ENCODE measurements at places on chromosomes 12 and 14. TPM values are rescaled to one million over a fixed set of nuclear protein-coding genes. Genes with fewer than 3 reads are reported as not detected.
A peak's percentile ranks its signal among the peaks of the same experiment; 100 is the strongest.

The NUAK1 gene
- 9.6 TPM for total RNA-seq

The TAS2R8 gene
- total RNA-seq = not detected

The ERP27 gene
- 2.3 TPM for total RNA-seq

The SMCO2 gene
- total RNA-seq = 0.41 TPM

The CCNB1IP1 gene
- total RNA-seq = 47.8 TPM

The ESR2 gene
- 0.68 TPM for total RNA-seq

The WDHD1 gene
- total RNA-seq = 3.0 TPM

The EPYC gene
- not detected for total RNA-seq

The NYNRIN gene
- 10.5 TPM for total RNA-seq

The TRHDE gene
- total RNA-seq = 3.1 TPM

The RHEBL1 gene
- total RNA-seq = 1.1 TPM

DNA sequence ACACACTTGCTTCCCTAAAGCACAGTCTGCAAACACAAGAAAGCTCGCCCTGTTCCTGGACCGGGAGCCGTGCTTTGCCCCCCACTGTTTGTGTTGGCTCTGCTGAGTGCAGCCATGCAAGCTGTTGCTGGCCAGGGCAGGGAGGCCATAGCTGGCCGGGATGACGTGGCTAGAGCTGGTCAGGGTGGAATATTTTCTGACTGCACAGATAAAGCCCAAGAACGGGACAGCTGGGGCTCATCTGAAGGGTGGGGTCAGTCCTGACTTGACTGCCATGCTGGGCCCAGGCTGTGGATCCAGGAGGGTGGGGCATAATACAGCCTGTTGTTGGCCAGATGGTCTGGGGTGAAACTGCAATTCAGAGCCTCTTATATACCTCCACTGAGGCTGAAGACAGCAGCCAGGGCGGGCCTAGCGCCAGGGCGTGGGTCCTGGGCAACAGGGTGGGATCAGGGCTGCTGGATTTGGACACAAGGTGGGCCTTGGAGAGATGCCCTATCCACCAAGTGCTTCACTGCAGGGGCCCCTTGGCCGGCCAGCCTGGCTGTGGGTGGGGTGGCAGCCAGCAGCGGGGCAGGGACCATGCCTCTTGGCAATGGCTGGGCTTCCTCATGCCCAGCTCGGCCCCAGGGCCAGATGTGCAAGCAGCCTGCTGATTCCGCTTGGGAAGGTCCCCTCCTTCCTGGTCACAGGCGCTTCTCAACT, 14.8 kb downstream of the KMT5A start:
- peak; percentile 76 for DNase-seq
- peaks cover 13% of the 10 kb centered on the region for H3K4me1 ChIP-seq
- H3K27me3 ChIP-seq = no peaks in the 10 kb centered on the region

DNA sequence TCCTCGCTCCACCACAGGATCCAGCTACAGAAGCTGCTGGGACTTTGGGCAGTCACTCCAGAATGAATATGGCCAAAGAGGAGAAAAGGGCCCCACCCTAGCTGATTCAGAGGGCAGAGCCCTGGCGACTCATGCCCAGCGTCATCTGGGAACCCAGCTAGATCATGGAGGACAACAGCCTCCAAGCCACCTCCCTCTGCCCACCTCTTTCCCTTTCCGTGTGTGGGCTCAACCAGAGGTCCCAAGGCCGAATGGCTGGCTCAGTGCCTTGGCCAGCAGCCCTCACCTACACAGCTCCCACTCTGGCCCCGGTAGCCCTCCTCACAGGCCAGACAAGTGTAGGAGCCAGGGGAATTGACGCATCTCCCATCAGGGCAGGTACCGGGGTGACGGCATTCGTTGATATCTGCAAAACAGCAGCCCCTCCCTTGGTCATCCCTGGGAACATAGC, 17.4 kb downstream of the ISCA2 start:
- no peaks in the 10 kb centered on the region for H3K36me3 ChIP-seq
- H3K27ac ChIP-seq = no peak overlapping the region
- H3K4me1 ChIP-seq = no peaks in the 10 kb centered on the region
- H3K4me3 ChIP-seq = no peak overlapping the region

DNA sequence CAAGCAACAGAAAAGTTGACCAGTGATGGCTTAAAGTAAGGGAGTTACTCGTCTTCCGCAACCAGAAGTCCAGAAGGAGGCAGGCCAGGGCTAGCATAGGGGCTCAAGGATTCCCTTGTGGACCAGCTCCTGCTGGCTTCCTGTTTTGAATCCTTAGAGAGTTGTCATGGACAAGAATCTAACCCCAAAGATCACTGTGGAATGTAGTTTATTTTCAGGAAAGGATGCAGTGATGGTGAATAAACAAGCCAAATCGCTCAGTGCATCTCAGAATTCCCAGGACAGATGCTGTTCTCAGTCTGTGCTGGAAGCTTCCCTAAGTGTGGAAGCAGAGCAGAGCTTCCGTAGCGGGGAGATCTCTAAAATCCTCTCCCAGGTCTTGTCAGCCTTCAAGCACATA, 311.3 kb downstream of the C12orf75 start:
- no peak overlapping the region for H3K4me3 ChIP-seq
- no peak overlapping the region for H3K27ac ChIP-seq
- H3K27me3 ChIP-seq = no peaks in the 10 kb centered on the region
- no peak for DNase-seq

- no peaks in the 10 kb centered on the region for H3K4me1 ChIP-seq
- no peak overlapping the region for H3K27ac ChIP-seq
- H3K36me3 ChIP-seq = no peaks in the 10 kb centered on the region
- H3K27me3 ChIP-seq = no peaks in the 10 kb centered on the region
- DNase-seq = no peak
These were observed 195.1 kb downstream of the CHST11 start for GRCh38 chr12:104651811-104652210.

DNA sequence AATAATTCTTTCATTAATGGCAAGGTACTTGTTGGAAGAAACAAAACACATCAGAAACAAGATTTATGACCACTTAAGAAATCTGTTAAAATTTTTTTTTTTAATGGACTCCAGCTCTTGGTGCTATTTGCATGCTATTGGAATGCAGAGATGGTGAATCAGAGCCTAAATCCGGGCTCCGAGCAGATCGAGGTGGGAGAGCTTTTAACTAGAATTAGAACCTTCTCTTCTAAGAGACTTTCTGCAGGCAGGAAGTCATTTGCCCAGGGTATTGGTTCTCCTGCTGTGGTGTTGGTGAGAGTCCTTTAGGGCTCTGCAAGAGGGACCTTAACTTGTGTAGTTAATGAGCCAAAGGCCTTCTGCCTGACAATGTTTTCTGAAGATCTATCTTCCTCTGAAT, 419.4 kb downstream of the SNAPC1 start:
- no peaks in the 10 kb centered on the region for H3K27me3 ChIP-seq
- H3K27ac ChIP-seq = no peak overlapping the region
- H3K36me3 ChIP-seq = no peaks in the 10 kb centered on the region
- H3K4me3 ChIP-seq = no peak overlapping the region
- H3K4me1 ChIP-seq = no peaks in the 10 kb centered on the region

GRCh38 chr14:57835766-57836165, 30.1 kb downstream of the SLC35F4 start:
- H3K27ac ChIP-seq = no peak overlapping the region
- no peaks in the 10 kb centered on the region for H3K27me3 ChIP-seq
- no peaks in the 10 kb centered on the region for H3K4me1 ChIP-seq
- no peak overlapping the region for H3K4me3 ChIP-seq

- no peaks in the 10 kb centered on the region for H3K4me1 ChIP-seq
- no peaks in the 10 kb centered on the region for H3K36me3 ChIP-seq
- no peak overlapping the region for H3K4me3 ChIP-seq
- no peak for DNase-seq
- H3K27ac ChIP-seq = no peak overlapping the region
These were observed 11.2 kb upstream of the PLD4 start for GRCh38 chr14:104913435-104913834.

DNA sequence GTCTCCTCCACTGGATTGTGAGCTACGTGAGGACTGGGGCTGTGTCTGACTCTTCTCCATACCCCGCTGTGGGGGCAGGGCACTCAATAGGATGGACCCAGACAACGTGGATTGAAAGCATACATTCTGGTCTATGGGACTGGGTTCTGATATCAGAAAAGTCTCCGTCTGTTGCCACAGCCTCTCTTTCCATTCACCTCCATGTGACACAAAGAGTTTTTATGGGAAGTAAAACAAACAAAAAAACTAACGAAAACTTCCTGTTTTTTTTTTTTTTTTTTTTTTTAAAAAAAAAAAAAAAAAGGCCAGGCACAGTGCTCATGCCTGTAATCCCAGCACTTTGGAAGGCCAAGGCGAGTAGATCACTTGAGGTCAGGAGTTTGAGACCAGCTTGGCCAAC, 44.7 kb downstream of the SLC8A3 start:
- no peak overlapping the region for H3K27ac ChIP-seq
- no peaks in the 10 kb centered on the region for H3K27me3 ChIP-seq
- no peak overlapping the region for H3K4me3 ChIP-seq
- DNase-seq = no peak
- H3K4me1 ChIP-seq = no peaks in the 10 kb centered on the region

DNA sequence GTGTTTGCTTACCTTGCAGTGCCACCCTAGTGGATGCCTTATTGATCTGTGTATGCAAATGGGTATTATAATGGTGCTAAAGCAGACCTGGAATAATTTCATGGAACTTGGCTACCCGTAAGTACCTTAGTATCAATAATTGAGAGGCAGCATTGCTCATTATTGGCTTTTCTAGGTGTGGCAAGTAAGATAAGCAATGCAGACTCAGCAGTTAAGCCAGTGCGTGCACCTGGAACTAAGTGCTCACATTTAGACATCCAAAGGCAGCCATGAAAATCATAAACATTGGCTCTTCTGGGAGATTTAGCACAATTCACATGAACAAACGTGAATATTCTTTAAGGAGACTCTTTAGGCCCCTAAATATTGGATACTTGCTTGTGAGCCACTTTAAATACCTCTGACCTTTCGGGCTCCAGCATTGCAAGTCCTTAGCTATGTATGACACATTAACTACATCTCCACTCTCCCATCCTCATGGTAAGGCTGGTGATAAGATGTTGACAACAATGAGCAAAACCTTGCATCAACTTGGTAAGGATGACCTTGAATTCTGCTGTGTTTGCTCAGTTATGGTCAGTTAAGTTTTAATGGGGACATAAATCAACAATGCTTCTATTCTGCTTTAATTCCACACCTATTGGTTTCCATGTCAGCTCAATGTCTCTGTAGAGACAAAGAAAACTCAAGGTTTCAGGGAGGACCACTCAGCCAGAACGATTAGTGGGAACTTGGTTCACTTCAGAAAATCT, 112.0 kb downstream of the SLC5A8 start:
- H3K4me1 ChIP-seq = peaks cover 3% of the 10 kb centered on the region
- no peak for DNase-seq
- no peaks in the 10 kb centered on the region for H3K36me3 ChIP-seq
- no peak overlapping the region for H3K27ac ChIP-seq

- H3K27ac ChIP-seq = no peak overlapping the region
- no peak overlapping the region for H3K4me3 ChIP-seq
These were observed 113.7 kb downstream of the DUSP6 start for GRCh38 chr12:89238593-89238992.

GRCh38 chr14:51726166-51726899, 74.6 kb downstream of the FRMD6 start:
- H3K27ac ChIP-seq = no peak overlapping the region
- H3K27me3 ChIP-seq = no peaks in the 10 kb centered on the region
- no peak for DNase-seq
- no peak overlapping the region for H3K4me3 ChIP-seq

GRCh38 chr14:69704319-69704718, 62.6 kb upstream of the SRSF5 start:
- no peaks in the 10 kb centered on the region for H3K36me3 ChIP-seq
- H3K4me3 ChIP-seq = no peak overlapping the region
- no peaks in the 10 kb centered on the region for H3K4me1 ChIP-seq
- no peaks in the 10 kb centered on the region for H3K27me3 ChIP-seq
- no peak for DNase-seq

- H3K4me3 ChIP-seq = no peak overlapping the region
- H3K27me3 ChIP-seq = no peaks in the 10 kb centered on the region
- no peak for DNase-seq
- H3K36me3 ChIP-seq = no peaks in the 10 kb centered on the region
These were observed 85.4 kb upstream of the DYNC1H1 start for GRCh38 chr14:101878822-101879528.

- DNase-seq = no peak
- no peak overlapping the region for H3K27ac ChIP-seq
- no peaks in the 10 kb centered on the region for H3K4me1 ChIP-seq
These were observed 475.1 kb downstream of the DPF3 start for GRCh38 chr14:72418806-72419205.

DNA sequence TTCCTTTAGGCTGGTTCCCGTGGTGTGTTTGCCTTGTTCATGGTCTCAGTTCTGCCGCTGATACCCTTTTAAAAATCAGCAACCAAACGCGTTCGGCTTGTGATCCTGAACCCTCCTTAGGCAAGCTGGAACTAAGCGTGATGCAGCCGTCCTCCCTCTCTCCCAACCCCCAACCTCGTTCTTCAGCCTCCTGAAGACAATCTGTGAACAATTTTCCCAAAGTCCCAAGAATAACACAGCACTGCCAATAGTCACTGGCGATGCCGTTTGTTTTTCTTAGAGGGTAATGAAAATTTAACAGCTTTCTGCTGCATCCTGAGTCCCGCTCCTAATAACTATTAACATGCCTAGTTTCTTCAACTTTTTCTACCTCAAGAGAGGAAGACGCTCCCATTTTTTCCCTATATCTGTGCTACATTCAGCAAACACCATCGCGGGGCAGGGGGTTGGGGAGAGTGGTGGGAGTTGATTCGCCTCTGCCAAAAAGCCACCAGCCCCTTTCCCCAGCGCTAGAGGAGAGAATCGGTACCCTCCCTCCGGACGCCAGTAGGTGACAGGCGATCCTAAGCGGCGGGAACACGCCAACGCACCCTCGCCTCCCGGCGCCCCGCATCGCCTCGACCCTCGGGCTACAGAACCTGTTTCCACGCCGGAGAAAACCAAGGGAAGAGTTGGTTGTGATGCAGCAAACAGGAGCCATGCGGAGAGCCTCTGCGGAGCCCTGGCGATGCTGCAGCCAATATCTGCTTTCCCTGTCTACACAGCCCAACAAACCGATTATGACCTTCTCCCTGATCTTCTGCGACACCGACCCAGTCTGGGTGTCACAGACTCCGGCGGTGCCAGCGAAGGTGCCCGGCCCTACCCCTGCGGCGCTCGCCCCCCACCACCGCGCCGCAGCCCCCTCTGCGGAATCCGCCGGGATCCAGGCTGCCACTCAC, 752 bp downstream of the PRICKLE1 start:
- H3K27me3 ChIP-seq = no peaks in the 10 kb centered on the region
- H3K36me3 ChIP-seq = no peaks in the 10 kb centered on the region
- peak overlapping the region; percentile 65 for H3K27ac ChIP-seq
- H3K4me3 ChIP-seq = peak overlapping the region; percentile 48
- no peaks in the 10 kb centered on the region for H3K4me1 ChIP-seq

DNA sequence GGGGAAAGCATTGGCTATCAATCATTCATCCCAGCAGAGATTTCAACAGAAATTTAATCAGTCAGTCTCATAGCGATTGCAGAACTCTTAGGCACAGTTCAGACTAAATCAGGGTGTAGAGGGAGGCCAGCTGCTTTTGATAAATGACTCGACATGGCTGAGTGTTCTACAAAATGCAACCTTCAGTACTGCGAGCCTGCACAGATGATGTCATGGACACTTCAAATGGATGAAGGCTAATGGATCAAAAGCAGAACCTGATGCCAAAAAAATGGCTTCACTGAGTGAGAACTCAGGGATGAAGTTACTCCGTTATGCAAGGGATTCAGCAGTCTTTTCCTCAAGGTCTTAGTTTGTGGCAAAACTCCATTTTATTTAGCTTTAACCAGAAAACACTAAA, 167.3 kb downstream of the DACT1 start:
- no peak overlapping the region for H3K4me3 ChIP-seq
- H3K27ac ChIP-seq = no peak overlapping the region
- H3K36me3 ChIP-seq = no peaks in the 10 kb centered on the region
- no peak for DNase-seq
- H3K27me3 ChIP-seq = no peaks in the 10 kb centered on the region

- H3K36me3 ChIP-seq = no peaks in the 10 kb centered on the region
- H3K27me3 ChIP-seq = no peaks in the 10 kb centered on the region
- H3K4me3 ChIP-seq = no peak overlapping the region
- no peaks in the 10 kb centered on the region for H3K4me1 ChIP-seq
- no peak overlapping the region for H3K27ac ChIP-seq
These were observed 72.6 kb upstream of the CAPRIN2 start for GRCh38 chr12:30827101-30828066.
